ENCODE measurements at places on chromosomes 11 and 22.

DNA sequence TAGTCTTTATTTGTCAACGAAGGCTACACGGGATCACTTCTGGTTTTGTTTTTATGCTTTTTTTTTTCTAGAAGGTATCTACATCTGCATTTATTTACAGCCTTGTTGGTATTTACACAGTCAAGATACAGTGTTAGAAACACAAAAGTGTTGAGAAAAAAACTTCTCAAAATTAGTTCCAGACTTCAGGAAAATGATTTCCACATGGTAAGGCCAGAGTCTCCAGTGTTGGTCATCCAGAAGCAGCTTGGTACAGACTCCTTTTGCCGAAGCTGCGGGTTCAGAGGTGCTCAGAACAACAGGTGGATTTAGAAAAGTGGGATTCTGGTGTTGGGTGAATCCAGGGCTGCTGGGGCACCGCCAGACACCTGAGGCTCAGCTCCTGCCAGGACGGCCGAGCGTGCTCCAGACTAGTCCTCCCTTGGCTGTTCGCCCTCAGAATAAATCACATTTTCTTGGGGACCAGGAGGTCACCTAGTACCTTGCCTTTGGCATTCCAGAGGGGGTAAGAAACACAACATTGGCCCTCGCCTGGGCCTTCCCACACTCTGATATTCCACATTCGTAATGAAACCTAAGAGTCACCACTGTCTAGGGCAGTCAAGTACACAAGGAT is 78.7 kb upstream of the NARS2 start:
- DNase-seq, result no peak

DNA sequence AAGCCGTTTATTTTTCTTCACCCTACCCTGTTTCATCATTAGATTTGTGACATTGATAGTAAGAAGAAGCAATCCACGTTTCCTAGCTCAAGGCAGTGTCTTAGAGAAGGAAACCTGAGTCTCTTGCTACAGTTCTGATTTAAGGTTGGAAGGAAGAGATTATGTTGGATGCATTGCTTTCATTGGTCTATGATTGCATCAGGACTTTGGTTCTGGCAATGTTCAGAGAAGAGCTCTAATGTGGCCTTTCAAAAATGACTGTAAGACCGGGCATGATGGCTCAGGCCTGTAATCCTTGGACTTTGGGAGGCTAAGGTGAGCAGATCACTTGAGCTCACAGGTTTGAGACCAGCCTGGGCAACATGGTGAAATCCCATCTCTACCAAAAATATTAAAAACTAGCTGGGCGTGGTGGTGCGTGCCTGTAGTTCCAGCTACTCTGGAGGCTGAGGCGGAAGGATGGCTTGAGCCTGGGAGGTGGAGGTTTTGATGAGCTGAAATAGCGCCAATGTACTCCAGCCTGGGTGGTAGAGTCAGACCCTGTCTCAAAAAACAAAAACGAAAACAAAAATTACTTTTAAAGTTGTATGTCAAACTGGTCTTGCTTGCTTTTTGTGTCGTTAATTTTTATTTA is 4.1 kb downstream of the NUCB2 start:
- DNase-seq, result no peak

DNA sequence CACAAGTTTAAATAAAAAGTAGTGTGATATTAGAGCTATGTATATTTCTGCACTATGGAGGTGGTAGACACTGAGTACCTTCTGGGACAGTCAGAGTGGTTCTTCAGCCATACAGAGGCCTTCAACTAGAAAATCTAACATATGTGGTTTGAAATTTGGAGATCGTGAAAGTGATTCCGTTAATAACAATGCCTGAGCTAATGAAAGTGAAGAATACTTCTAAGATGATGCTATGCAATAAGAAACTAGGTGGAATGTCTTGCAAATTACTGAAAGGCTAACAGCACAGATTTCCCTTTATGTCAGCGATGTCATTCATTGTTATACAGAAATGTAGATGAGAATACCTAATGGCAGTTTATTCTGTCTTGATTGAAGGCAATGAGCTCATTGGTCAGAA is 1984.7 kb upstream of the RAG2 start:
- no peak for DNase-seq

- DNase-seq, result no peak
Measured at GRCh38 chr22:31106731-31107177, 614 bp downstream of the SELENOM start.

GRCh38 chr11:88171982-88172381 is 3.3 kb downstream of the RAB38 start:
- peak; percentile 14 for DNase-seq

DNA sequence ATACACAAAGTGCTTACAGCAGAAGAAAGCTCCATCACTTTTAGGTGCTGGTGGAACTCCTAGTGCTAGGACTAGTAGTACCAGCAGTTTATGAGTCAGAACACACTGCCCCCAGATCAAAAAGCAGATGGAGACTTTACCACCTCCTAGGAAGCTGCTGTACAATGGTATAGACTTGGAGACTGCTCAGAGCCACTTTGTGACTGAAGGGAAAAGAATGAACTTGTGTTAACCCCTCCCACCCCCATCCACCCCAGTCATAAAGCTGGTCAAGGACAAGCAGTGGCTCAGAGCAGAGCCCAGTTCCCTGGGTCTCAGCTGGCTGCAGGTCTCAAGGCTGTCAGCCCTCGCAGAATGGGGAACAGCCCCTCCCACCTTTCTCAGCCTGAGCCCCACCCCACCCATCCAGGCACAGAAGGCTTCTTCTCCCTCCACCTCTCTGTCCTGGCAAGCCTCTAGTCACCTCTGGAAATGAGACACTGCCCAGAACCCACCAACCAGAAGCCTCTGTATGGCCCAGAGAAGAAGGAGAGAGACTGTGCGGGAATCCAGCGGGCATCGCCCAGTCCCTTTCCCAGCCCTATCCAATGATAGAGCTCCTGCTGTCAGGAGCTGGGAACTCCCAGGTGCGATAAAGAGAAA is 23.8 kb downstream of the PACSIN2 start:
- DNase-seq, result no peak

DNA sequence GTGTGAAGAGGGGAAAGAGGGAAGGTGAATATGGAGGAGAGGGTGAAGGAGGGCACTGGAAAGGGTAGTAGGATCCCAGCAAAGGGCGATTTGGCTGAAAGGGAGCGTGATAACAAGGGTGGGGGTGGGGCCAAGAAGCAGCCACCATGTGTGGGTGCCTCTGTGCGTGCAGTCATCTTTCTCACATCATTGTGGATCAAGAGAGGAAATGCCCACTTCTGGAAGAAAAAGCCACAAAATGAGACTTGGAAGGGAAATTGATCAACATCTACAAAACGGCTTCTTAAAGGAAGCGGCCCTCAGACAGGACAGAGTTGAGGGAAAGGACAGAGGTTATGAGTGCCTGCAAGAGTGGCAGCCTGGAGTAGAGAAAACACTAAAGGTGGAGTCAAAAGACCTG is 1.2 kb upstream of the CXCR5 start:
- no peak for DNase-seq

DNA sequence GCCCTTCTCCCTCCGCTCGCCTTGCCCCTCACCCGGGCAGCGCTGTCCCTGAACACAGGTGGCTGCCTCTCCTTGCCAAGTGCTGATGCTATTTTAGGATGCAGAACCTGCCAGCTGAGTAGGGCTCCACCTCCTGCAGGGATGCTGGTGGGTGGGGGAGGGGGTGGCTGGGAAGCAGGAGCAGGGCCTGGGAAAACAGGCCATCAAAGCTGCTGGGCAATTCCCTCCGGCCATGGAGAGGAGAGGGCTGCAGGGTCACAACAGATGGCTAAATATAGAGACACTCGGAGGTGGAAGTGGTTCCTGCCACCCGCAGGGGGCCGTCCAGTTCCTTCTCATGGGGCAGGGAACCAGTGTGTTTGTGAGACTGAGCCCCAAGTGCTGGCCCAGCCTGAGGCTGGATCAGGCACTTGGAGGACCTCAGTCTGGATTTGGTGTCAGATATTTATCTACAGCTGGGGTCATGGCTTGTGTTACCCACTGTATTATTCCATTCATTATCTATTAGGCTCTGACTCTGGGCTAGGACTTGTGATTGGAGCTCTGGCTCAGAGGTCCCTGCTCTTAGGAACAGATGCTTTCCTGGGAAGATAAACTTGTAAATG is 59.6 kb downstream of the LRRC32 start:
- no peak for DNase-seq

DNA sequence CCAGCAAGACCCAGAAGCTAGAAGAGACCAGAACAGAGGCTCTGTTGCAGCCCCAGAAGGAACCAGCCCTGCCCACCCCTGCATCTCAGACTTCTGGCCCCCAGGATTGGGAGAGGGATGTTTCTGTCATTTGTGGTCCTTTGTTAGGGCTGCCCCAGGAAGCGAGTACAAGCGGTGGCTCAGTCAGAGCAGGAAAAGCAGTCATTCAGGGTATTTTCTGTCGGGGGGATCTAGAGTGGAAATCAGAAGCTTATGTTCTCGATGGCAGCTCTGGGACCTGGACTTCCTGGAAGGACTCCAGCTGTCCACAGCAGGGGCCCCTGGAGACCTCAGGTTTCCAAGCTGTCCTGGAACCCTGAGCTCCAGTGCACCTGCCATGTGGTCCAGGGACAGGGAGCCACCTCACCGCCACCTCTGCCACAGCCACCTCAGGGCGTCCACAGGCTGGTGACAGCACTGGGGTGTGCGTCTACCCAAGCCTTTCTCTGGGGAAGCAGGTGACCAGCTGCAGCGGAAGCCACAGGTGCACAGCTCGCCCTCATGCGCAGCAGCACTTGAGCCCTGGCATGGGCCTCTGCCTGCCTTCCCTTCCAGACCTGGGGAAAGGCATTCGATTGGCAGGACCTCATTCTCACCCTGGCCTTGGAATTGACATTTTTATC is 2.6 kb downstream of the KRTAP5-5 start:
- DNase-seq, result no peak

DNA sequence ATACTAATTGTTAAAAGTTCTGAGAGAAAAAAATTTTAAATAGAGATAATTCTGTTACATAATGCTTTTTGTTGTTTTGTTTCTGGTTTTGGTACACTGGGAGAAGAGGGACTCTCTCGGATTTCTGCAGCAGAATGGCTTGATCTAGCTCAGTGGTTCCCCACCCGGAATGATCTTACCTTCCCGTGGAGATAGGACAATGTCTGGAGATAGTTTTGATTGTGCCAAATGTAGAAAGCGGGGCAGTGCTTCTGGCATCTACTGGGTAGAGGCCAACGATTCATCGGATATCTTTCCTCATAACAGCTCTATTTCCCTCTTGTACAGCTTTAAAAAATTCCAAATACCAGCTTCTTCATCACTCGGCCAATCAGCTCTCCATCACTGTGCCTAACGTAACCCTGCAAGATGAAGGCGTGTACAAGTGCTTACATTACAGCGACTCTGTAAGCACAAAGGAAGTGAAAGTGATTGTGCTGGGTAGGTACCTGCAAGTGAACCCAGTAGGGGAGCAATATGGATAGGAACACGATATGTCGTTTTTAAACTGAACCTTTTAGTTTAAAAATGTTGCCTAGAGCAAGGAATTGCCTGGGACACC is 13.2 kb downstream of the CRTAM start:
- DNase-seq, result no peak

- DNase-seq, result no peak
Measured at GRCh38 chr11:128904656-128905344, 13.6 kb downstream of the KCNJ5 start.

DNA sequence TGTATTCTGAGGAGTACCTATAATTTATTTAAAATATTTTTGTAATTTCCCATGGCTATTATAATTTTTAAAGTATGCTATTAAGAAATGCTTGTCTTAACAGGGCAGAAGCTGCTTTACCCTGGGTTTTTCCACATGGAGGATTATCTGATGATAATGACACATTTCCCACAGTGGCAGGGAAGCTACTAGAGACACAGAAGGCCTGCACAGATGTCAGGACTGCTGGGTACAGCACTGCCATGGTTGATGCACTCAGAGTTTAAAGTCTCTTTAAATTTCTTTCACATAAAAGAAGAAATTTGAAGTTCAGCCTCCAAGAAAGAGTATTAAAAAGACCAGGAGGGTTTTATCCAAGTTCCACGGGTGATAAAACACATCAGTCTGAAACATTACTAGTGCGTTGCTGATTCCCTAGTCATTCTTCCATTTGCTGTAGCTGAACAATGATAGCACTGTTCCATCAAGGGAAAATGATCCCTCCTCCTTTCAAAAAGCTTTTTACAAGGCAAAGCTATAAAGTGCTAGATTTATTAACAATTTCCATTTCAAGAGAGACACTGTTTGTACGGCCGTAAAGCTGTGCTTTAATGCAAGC is 363.0 kb downstream of the CNTN5 start:
- DNase-seq, result no peak

GRCh38 chr22:20396639-20397038 is 2.7 kb downstream of the ZNF74 start:
- no peak for DNase-seq

DNA sequence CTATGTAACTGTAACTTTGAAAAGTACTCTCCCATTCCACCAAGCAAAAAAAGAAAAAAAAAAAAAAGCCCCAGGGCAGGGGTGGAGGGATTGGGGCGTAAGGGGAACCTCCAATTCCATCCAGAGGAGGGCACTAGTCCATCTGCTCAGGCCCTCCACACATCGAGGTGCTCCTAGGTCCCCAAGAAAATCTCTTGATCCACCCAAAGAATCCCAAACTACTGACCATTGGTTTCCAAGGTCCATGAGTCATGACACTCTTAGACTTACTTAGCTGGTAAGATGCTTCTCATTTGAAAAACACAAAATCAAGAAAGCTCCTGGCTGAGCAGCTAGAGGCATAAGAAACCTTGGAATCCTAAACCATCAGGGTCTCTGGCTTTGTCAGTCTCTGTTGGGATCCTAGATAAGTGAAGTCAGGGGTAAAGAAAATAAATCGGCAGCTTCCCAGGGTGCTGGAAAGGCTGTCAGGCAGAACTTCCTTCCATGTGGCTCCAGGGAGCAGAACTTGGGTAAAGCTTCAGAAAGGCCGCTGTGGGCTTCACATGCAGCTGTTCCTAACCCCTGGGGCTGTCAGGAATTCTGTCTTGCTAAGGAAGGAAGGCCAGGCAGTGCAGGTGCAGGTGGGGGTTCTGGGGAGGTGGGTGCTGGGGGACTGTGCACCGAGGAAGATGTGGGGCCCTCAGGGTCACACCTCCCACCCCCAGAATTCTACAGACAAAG is 49.4 kb upstream of the ADA2 start:
- DNase-seq, result no peak

- no peak for DNase-seq
Measured at GRCh38 chr22:36486619-36487384, 5.4 kb upstream of the TXN2 start.

GRCh38 chr11:133697603-133698180 is 147.6 kb downstream of the SPATA19 start:
- no peak for DNase-seq

DNA sequence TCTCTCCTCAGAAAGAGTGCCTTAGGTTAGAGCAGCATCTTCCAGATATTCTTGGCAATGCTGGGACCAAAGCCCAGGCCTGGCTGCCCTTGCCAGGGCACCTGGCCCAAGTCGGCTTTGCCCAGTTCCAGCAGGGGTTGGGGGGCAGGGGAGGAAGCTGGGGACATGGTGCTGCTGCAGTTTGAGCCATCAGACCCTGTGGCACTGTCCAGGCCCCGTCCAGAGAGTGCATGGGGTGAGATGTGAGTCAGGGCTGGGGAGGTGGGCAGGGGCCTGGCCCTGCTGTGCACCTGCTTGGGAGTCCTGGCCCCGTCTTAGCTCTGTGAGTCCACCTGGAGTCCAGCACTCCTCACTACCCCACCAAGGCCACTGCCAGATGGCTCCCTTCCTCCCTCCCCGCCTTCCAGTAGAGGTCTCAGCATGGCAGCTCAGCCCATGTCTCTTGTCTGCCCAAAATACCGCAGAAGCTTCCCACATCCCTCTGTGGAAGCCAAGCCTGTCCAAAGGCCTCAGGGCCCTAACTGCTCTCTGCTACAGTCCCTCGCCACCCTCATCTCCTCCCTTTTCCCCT is 16.6 kb downstream of the DERL3 start:
- DNase-seq, result no peak
